Cardiac ventricle fibroblast (primary cell): ENCODE measurements at places on chromosomes 2 and 18. TPM values are rescaled to one million over a fixed set of nuclear protein-coding genes. Genes with fewer than 3 reads are reported as not detected.

Gene ANKRD36B
- 11.6 and 11.8 TPM in 2 replicates for total RNA-seq

Gene RBM44
- total RNA-seq = 0.06 and 0.29 TPM in 2 replicates

Gene ADGRF3
- total RNA-seq = not detected in 2 replicates

Gene COL6A3
- total RNA-seq = 5,410 TPM in 2 replicates

Gene VWC2L
- total RNA-seq = 0.10 TPM in 1 of 2 replicates, not detected in the other

Gene EGR4
- total RNA-seq = not detected in 2 replicates

Gene MFSD2B
- total RNA-seq = 0.10 TPM in 1 of 2 replicates, not detected in the other

Gene SKOR2
- total RNA-seq = not detected in 2 replicates

Gene CNDP1
- not detected in 2 replicates for total RNA-seq

Gene MARCHF4
- 0.10 TPM in 1 of 2 replicates, not detected in the other for total RNA-seq

Gene STPG4
- 0.20 TPM in 1 of 2 replicates, not detected in the other for total RNA-seq

Gene ZNF385B
- total RNA-seq = 0.19 and 0.49 TPM in 2 replicates

Gene IL1RN
- not detected in 2 replicates for total RNA-seq

Gene CFLAR
- 52.6 and 55.2 TPM in 2 replicates for total RNA-seq

Gene ITGB6
- not detected in 2 replicates for total RNA-seq

Gene TFCP2L1
- not detected in 2 replicates for total RNA-seq

Gene TBC1D8
- 12.6 and 16.9 TPM in 2 replicates for total RNA-seq

Gene SFT2D3
- 5.7 and 6.8 TPM in 2 replicates for total RNA-seq

Gene C18orf32
- 18.0 and 26.3 TPM in 2 replicates for total RNA-seq

Gene LINC00305
- total RNA-seq = not detected in 2 replicates

Gene XIRP2
- not detected in 2 replicates for total RNA-seq

Gene PPIL3
- total RNA-seq = 17.5 and 53.0 TPM in 2 replicates

Gene SDC1
- total RNA-seq = 1.6 and 2.4 TPM in 2 replicates

Gene ITGA4
- 2.3 and 4.8 TPM in 2 replicates for total RNA-seq

Gene PIEZO2
- total RNA-seq = 1.2 and 2.1 TPM in 2 replicates

Gene NFATC1
- total RNA-seq = 6.6 and 8.2 TPM in 2 replicates

Gene ERMN
- not detected in 2 replicates for total RNA-seq

Gene EFR3B
- total RNA-seq = 0.24 and 0.50 TPM in 2 replicates

Gene LHCGR
- not detected in 2 replicates for total RNA-seq

Gene PDE6D
- 15.5 and 19.0 TPM in 2 replicates for total RNA-seq

Gene PPP3R1
- total RNA-seq = 23.3 and 26.8 TPM in 2 replicates

Gene NGEF
- total RNA-seq = 0.75 TPM in 1 of 2 replicates, not detected in the other

Gene STAM2
- total RNA-seq = 17.9 and 19.3 TPM in 2 replicates

Gene LOXHD1
- 0.05 TPM in 1 of 2 replicates, not detected in the other for total RNA-seq

Gene UGT1A4
- total RNA-seq = 0.34 TPM in 1 of 2 replicates, not detected in the other

Gene UGT1A3
- not detected in 2 replicates for total RNA-seq

Gene ABCB11
- 0.37 and 0.39 TPM in 2 replicates for total RNA-seq

Gene EML6
- 0.20 and 1.4 TPM in 2 replicates for total RNA-seq
